ENCODE measurements at places on chromosomes 6 and 20.

DNA sequence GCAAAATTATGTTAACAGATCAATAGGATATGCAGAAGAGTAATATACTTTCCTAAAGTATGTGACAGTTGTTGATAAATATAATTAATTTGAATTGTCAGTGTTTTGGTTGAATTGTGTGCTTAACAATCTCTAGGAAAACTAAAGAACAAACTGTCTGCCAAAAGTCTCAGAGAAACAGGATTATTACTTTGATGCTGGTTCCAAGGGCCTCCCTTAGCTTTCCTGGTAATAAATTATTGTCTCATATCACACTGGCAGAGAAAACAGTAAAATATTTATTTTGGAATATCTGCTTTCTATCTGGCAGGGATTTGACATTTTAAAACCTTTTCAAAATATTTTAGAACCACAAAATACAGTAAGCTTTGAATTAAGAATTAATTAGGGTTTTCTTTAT, 40.1 kb upstream of the CARMIL1 start:
- no peak for DNase-seq

DNA sequence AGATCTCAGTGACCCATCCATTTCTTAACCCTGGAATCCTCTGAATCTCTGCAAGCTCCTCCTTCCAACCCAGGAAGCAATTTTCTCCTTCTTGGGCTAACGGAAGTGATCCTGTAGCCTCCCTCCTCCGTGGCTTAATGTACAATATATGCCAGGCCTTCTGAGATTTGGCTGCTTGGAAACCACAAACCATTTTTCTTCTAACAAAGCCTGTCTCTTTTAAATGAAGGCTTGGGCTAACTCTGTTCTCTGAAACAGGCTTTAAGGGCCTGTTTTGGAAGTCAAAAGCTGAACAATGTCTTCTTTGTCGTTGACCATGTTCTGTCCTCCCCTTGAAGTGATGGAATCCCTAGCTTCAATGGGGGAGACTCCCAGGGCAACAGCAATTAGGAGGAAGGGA, 14.9 kb downstream of the FYN start:
- no peak for DNase-seq

- no peak for DNase-seq
Measured at GRCh38 chr20:14800707-14801425, 463.5 kb upstream of the FLRT3 start.

DNA sequence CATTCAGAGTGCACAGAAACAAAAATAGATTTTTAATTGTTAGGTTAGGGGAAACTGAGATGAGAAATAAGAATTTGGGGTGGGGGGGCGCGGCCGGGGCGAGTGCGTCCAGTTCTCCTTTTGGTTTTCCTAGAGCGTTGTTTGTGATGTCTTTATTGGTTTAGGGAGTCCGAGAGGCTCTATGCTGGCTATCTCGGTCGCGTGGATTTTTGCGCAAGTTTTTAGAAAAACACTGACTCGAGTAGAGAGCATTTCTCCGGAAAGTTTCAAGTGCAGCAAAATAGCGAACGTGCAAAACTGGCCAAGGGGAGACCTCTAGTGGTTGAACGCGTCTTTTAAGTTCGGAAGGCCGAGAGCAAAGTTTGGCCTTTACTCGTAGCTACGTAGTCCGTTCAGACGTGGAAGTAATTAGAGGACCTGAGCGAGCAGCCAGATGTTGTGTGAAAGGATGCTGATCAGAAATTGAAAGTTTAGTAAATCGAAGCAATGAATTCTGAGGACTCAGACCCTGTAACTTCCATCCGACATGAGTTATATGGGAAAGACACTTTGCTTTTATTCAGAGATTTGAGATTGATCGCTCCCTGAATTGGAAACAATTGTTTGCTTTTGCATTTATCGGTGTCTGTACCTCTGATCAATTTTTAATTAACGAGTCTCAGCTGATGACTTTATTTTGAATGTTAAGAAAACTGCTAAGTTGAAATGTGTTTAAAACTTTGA, 2.7 kb downstream of the L3MBTL3 start:
- DNase-seq: peak; percentile 91

DNA sequence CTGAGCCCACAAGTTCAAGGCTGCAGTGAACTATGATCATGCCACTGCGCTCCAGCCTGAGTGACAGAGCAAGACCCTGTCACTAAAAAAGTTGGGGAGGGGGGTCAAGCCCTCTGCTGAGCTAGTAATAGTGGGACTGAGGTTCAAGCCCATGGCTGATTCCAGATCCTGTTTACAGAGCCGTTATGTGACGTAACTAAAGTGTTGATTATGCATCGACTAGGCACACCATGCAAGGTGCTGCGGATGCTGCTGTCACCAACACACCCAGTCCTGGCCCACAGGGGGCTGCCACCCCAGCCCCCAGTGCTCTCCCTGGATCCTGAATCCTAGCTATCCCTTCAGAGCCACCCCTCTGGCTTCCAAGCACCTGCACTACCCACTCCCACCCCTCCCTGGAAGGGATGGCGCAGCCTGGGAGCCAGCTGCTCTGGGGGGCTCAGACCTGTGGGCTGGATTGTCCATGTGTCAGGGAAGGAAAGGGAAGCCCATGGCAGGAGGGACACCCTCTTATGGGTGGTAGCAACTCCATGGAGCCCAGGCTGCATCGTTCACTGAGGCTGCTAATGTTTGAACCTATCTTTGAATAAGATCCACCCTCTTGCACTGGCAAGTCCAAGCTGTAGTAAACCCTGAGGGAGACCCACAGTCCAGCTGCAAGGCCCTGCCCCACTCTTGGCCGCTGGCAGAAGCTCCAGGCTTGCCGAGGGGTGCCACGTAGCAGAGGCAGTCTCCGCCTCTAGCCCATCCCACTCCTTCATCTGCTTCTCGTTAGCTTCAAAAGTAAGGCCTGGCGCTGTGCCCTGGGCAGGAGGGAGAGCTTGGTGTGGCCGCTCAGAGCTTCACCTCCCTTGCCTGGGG, 95.0 kb downstream of the SNX5 start:
- DNase-seq: peak; percentile 78

- peak; percentile 13 for DNase-seq
Measured at GRCh38 chr20:48329676-48330664, 497.8 kb downstream of the PREX1 start.

DNA sequence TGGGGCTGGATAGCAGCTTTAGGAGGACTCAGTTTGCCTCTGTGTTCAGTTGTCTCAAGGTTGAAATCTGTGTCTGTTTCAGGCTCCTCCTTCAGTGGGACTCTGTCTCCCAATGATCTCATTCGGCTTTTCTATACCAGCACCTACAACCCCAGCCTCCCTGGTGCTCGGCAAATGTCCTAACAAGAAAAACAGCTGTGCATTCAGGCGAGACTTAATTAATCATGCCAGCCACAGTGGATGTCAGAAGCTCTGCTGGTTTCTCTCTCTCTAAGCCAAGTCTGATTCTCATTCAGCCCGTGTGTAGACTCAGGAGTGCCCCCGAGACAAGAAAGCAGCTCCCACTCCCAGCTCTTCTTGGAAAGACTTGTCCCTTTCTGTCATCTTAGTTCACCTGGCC, 46.8 kb downstream of the SUN5 start:
- DNase-seq: peak; percentile 30

DNA sequence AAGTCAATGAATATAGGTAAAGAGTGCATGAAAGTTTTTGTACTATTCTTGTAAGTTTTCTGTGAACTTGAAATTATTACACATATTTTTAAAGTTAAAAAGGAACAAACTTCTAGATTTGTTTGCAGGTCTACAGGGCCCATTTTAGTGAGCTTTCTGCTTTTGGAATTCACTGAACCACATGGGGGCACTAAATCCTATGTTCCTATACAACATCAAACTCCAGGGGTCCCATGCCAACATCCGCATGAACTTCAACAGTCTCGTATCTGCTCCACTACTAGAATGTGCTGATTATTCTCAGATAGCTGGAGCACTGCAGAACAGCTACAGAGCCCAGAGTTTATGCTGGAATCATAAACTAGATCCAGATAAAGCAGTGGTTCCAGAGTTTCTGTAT, 347.9 kb upstream of the SPTLC3 start:
- DNase-seq: no peak

DNA sequence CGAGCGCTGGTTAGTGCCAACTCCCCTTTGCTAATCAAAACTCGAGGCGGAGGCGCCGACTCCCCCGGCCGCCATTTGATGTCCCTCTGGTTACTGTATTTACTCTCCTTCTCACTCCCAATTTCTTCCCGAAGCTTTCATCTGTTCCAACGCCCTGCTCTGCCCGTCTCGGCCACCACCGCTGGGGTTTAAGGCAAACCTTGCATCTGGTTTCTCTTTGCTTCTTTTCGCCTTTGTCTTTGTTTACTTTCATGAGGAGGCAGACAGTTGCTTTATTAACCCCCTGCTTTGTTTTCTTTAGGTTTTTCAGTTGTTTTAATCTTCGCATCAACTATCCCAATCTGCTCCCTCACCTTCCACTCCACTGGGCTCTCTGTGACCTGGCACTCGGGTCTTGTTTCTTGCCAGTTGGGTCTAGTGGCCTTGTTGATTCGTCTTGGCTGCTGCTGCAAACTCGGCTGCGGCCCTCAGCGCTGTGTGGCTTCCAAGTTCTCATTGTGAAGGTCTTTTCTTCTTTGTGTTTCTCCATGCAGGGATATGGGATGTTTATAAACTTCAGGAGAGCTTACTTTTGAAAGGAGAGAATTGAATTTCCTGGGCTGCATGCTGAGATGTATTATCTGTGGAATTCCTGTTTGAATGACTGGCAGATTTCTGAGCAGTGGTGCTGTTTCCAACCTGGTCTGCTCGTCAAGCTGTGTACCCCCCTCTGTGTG, 155.1 kb downstream of the CDC5L start:
- no peak for DNase-seq

DNA sequence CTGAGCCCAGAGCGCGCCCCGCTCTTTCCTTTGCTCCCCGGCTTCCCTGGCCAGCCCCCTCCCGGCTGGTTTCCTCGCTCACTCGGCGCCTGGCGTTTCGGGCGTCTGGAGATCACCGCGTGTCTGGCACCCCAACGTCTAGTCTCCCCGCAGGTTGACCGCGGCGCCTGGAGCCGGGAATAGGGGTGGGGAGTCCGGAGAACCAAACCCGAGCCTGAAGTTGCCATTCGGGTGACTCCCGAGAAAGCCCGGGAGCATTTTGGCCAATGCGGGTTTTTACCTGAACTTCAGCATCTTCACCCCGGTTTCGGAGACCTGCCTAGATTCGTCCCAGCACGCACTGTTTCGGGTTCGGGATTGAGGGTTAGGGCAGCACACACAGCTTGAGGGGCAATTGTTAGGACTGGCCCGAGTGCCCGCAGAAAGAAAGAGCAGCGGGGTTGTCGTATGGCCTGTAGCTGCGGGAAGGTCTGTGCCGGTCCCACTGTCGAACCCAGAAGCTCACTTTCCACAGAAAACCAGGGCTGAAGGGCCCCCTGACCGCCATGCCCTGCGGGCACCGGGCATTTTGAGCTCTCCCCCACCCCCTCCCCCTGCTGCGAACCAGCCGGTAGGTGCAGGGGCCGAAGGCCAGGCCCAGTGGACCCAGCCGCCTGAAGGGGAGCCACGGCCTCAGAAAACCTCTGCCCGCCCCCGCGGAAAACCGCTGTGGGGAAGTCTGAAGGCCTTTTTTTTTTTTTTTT, 2.1 kb downstream of the FOXP4 start:
- no peak for DNase-seq

- no peak for DNase-seq
Measured at GRCh38 chr6:37200085-37200484, 30.1 kb downstream of the PIM1 start.

DNA sequence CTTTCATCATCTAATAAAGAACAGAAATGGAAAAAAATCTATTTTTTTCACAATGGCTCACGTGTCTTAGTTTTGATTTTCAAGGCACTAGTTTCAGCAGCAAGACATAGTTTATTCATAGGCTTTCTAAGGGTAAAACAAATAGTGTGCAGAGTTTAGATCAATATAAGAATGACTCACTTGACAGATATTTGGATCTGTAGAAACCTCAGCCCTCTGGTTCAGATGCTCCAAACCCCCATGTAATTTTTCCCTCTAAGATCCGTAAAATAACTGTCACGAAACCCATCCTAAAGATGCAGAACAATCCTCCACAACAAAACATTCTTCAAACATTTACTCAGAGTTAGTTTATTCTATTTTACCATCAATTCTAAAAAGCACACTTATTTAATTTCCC, 43.4 kb downstream of the IYD start:
- DNase-seq: no peak

DNA sequence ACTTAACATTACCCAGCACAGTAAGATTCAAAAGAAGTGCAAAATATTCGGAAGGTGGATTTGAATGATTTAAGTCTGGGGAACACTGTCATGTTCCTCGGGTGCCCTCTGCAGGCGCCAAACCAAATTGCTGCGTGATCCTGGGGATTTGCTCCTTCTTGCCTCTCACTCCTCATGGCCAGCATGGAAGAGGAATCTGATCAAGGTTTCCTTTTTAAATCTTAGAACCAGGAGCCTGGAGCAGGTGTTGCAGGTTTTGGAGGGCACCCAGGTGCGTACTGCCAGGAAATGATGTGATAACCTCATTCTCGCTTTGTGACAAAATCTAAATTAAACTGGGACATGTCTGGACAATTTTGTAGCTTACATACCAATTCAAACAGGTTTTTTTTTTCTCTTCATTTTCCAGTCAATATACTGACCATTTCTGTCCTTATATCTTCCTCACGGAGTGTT, 8.1 kb upstream of the PFDN4 start:
- peak; percentile 82 for DNase-seq

DNA sequence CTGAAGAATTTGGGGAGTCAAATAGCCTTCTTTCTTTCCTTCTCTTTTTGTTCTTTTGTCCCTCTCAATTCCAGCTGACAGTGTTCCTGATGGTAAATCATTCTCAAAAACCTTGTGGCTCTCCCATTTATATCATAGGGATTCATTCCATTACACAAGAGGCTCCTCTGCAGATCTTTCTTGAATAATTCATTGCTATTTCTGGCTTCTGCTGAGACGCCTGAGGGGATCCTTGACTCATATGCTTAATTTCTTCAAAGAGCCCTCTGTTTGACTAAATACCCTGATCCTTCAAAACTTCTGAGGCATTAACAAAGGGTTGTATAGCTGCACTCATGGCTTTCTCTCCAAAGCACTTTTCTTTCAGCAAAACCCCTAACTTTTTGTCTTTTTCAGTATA, 289.3 kb downstream of the FARS2 start:
- DNase-seq: no peak

DNA sequence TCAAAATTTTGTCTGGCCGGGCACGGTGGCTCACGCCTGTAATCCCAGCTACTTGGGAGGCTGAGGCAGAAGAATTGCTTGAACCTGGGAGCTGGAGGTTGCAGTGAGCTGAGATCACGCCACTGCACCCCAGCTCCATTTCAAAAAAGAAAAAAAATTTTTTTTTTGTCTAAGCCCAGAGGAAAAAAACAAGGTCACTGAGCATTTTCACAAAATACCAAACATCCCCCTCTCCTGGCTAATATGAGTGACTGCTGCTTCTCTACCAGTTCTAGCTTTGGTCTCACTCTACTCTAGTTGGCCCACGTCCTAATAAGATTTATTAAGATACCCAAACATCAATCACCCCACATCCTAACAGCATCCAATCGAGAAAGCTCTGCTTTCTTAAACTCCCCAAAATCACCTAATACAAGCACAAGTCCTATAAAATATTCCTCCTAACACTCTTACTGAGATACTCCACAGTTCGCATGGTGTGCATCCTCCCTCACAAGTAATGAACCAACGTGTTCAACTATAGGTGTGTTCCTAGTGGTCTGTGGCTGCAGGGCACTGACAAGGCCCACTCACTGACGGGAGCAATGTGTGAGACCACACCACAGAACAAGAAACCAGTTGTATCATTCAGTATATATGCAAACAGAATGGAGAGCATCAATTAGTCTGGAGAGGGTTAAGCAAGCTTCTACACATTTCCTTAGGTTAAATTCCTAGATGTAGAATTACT, 64.2 kb downstream of the FKBP5 start:
- DNase-seq: peak; percentile 31

GRCh38 chr6:92989656-92990055, 429.7 kb downstream of the EPHA7 start:
- no peak for DNase-seq

- no peak for DNase-seq
Measured at GRCh38 chr20:58005581-58006345, 222.7 kb downstream of the ANKRD60 start.

All from myocyte (in vitro differentiated cells).